ENCODE measurements at places on chromosomes 13 and 19.
A peak's percentile ranks its signal among the peaks of the same experiment; 100 is the strongest.

GRCh38 chr13:29888306-29888705 is 37.9 kb upstream of the UBL3 start:
- no peak for DNase-seq

GRCh38 chr13:95480131-95480545 is 72.4 kb upstream of the CLDN10 start:
- DNase-seq = peak; percentile 59

GRCh38 chr13:31476266-31476665 is 263.1 kb upstream of the RXFP2 start:
- DNase-seq = no peak

GRCh38 chr13:44054525-44054924 is 174.8 kb downstream of the LACC1 start:
- DNase-seq = no peak

GRCh38 chr19:5036698-5037563 is 68.0 kb downstream of the KDM4B start:
- no peak for DNase-seq

DNA sequence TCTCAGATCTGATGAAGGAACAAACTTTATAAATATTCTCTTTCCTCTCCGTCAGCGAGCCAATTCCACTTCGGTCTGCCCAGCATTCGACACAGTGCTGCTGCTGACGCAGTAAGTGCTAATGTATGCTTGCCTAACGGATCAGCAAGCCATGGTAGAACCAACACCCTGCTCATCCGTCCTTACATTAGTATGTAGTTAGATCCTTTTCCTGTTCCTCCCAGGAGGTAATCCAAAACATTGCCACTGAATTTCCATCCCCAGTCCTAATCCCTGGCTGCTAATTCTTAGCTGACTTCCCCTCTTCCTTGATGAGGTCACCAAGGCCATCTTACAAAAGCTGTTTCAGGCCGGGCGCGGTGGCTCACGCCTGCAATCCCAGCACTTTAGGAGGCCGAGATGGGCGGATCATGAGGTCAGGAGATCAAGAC is 88.0 kb downstream of the STARD13 start:
- no peak for DNase-seq

Measured in CD4-positive, alpha-beta T cell (primary cell).